ENCODE measurements at places on chromosomes 16 and 17.

GRCh38 chr16:3695610-3696369, 21.5 kb downstream of the TRAP1 start:
- no peak for DNase-seq

DNA sequence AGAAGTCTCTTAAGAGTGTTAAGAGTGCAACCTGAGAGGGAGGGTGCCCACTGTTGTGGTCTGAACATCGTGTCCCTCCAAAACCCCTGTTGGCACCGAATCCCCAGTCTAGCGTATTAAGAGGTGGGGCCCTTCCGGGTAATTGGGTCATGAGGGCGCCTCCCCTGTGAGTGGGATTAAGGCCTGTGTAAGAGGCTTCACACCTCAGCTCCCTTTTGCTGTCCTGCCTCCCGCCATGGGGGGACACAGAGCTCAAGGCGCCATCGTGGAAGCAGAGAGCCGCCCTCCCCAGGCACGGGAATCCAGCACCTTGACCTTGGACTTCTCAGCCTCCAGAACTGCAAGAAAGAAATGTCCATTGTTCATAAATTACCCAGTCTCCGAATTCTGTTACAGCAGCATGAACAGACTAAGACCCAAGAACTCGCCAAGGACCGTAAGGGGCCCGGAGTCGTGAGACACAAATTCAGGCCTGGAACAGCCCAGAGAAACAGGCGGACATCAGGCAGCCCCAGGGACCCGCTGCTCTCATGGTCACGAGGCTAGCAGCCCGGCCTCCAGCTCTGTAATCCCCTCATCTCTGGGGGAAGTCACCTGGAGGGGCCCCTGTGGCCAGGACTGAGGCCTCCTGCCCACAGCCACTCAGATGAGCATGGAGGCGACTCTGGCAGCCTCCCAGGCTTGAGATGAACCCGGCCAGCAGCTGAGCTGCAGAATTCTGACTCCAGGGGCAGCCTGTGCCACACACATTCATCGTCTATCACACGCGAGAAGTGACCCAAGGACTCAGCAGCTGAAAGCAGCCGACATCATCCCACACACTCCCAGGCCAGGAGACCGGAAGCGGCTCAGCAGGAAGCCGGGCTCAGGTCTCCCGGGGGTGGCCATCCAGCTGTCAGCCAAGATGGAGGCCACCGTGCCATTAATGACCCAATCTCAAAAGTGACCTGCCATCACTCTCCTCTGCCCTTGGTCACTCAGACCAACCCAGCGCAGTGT, 12.8 kb upstream of the CHMP6 start:
- no peak for DNase-seq

DNA sequence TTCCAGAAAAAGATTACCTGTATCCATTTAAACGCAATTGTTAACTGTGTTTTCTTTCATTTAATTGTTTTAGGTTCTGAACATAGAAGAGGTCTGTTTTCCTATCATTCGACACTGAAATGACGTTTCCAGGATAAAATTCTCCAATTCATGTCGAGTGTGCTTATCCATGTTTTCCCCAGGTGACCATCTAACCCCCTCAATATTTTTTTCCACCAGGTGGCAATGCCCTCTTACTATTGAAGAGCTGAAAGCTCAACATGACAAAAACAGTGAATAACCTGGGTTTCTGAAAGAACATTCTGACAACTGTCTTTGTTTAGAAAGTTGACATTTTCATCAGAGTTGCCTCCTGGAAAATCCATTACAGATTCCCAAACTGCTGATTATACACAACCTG, 948.7 kb downstream of the KCNJ2 start:
- no peak for DNase-seq

- DNase-seq = no peak
Observed at GRCh38 chr17:9057310-9057709, 36.0 kb downstream of the NTN1 start.
